HepG2 (cell line): ENCODE measurements at places on chromosomes 1 and 21. TPM values are rescaled to one million over a fixed set of nuclear protein-coding genes. Genes with fewer than 3 reads are reported as not detected.

- no peak for DNase-seq
These were observed 65.4 kb upstream of the LMO4 start for GRCh38 chr1:87263281-87263680.

- no peak for DNase-seq
These were observed 411.8 kb downstream of the KCNT2 start for GRCh38 chr1:196196486-196196885.

DNA sequence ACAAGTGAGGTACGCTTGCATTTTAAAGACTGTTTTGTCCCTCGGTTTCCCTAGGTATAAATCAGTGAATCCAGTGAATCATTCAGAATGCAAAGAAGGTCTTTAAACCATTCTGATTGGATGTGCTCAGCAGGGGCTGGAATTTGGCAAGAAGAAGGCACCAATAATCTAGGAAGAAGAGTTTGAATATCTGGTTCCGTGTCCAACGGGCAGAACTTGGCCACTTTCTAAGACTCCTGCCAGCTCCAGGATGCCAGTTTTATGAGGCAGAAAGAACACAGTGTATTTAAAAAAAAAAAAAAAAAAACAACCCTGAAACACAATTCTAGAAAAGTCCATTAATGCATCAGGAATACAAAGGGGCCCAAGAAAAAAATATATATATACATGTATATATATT is 3.0 kb upstream of the TENT5C start:
- DNase-seq = no peak

GRCh38 chr1:39643705-39644104 is 4.3 kb upstream of the HEYL start:
- no peak for DNase-seq

GRCh38 chr1:7046891-7047290 is 261.6 kb downstream of the CAMTA1 start:
- no peak for DNase-seq

DNA sequence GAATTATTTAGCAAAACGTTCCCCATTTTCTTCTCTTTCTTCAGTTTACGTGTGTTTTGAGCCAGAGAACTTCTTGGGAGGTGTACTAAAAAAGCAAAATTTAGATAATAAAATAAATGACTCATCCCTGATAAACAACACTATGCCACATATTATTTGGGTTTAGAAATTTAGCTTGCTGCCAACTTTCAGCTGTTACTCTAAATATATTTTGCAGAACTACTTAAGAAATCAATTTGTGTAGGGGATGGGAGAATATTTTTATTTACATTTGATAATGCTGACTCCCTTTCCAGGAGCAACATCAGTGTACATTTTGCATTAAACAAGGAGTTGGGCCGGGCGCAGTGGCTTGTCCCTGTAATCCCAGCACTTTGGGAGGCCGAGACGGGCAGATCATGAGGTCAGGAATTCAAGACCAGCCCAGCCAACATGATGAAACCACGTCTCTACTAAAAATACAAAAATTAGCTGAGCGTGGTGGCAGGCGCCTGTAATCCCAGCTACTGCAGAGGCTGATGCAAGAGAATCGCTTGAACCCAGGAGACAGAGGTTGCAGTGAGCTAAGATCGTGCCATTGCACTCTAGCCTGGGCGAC is 151.4 kb upstream of the ZRANB2 start:
- DNase-seq = no peak

GRCh38 chr1:237921306-237921705 is 30.6 kb upstream of the ZP4 start:
- no peak for DNase-seq

GRCh38 chr1:6378096-6378746 is 15.3 kb downstream of the ACOT7 start:
- no peak for DNase-seq

Gene LCE1D
- polyA plus RNA-seq = not detected in 2 replicates

GRCh38 chr1:10057796-10058195 is 25.0 kb downstream of the UBE4B start:
- DNase-seq = no peak

DNA sequence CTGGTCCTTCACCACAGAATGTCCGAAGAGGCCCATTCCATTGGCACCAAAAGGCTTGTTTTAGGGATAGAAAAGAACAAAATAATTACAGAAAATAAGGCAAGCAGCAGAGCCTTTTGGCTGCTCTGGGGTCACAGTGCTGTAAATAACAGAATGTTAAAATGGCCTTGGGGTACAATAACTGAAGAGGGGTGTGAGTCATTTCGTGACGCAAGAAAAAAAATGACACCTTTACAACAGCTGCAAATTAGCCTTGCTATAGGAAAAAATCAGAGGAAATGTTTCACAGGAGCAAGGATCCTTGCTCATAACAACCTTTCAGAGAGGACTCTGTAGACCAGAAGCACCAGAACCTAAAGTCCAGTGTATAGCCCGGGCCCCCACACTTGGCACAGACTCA is 483.4 kb downstream of the OMA1 start:
- DNase-seq = no peak

Gene S1PR1
- not detected in 2 replicates for polyA plus RNA-seq

Gene TMEM82
- polyA plus RNA-seq = 0.24 and 0.40 TPM in 2 replicates

DNA sequence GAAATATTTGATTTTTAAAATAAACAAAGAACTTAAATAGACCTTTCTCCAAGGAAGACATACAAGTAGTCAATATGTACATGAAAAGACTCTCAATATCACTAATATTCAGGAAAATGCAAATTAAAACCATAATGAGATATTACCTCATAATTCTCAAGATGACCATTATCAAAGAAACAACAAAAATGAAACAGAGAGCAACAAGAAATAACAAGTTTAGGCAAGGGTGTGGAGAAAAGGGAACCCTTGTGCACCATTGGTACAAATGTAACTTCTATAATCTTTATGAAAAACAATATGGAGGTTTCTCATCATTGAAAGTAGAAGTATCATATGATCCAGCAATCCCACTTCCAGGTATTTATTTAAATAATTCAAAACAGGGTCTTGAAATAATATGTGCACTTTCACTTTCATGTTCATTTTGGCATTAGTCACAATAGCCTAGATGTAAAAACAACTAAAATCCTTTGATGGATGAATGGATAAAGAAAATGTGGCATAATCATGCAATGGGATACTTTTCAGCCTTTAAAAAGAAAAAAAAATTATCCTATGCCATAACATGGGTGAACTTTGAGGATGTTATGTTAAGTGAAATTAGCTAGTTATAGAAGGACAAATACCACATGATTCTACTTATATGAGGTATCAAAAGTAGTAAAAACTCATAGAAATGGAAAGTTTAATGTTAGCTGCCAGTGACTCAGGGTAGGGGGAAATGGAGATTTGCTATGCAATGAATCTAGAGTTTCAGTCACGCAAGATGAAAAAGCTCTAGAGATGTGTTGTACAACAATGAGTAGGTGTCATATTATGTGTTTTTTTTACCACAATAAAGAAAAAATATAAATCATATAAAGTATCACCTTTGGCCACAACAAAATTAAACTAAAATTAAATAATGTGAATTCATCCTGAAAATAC is 114.5 kb upstream of the LYPLAL1 start:
- DNase-seq = no peak

- no peak for DNase-seq
These were observed 79.8 kb downstream of the EPHB2 start for GRCh38 chr1:22790232-22791008.

Gene LMX1A
- not detected in 2 replicates for polyA plus RNA-seq

DNA sequence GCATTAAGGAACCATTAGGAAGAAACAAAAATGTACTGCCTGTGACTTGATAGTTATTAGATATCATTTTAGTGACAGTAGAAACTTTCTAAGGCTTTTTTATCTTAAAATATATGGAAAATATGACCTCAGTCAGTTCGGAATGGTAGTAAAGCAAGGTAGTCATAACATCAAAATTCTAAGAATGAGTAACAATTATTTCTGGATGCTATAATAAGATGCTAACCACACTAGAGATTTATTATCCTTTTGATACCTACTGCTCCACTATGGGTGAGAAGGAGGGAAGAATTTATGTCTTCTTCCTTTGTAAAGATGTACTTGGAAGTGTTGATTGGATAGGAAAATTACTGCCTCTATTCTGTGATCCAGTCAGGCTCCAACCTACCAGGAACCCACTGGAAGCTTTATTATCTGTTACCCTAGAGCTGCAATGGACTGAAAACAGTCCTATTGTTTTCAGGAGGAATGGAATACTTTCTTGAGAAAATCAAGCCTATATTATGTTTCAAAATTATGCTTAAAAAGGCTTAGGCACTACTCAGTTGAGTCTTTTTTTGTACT is 8.8 kb downstream of the FMN2 start:
- DNase-seq = no peak

DNA sequence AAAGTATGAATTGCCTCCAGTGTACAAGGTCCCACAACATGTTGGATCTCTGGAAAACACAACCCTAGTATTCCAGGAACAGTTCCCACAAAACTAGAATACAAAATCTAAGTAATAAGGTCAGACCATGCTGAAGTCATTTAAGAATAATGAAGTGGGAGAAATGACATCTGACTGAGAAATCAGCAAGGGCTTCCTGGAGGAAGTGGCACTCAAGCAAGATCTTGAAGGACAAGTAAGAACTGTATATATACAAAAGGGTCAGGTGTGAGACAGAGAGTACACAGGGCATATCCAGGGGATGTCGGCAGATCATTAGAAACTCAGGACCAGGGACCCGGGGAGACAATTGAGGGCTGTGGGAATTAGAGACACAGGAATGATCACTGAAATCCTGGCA is 18.7 kb downstream of the MIS18A start:
- no peak for DNase-seq

- no peak for DNase-seq
These were observed 1.8 kb upstream of the ZBTB48 start for GRCh38 chr1:6577831-6578525.

Gene ALX3
- polyA plus RNA-seq = not detected in 2 replicates

GRCh38 chr1:89063094-89063493 is 1.9 kb downstream of the GBP1 start:
- DNase-seq = no peak

DNA sequence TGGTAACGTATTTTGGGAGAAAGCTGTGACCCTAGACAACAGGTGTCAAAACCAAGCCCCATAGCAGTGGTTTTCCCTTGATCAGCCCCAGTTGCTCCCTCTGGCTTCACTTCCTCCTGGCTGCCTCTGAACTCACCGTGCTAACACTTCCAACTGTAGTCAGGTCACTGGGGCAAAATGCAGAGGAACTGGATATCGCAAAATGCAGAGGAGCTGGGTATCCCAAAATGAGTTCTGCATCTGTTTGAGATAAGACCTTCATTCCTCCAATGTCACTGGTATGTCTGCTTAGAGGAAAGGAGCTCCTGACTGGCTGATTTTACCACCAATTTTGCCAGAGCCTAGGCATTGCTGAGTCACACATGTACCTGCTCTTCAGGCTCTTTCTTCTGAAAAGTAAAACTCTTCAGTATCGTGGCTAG is 19.6 kb upstream of the TACSTD2 start:
- no peak for DNase-seq

DNA sequence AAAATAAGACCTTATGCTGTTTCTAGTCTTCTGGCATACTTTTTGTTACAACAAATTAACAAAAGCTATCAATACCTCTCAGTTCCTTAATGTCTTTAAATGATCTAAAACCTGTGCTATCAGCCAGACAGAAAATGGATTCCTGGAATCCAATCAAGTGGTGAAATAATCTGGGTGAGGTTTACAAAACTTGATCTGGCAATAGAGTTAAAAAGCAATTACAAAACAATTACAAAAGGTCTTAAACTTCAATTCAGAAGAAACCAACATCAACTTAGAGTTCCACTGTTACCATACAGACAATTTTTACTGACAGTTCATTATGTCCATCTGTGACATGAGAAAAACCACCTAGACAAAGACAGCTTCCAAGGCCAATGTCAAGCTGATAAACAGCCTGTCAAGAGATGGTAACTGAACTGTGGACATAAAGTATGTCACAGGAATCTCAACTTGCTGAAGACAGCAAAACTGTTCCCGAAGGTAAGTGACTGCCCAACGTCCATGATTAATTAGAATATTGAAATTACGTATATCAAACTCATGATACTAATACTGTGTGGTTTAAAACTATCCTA is 17.4 kb downstream of the ZZZ3 start:
- no peak for DNase-seq

GRCh38 chr1:43435146-43436145 is 18.3 kb downstream of the HYI start:
- DNase-seq = no peak

DNA sequence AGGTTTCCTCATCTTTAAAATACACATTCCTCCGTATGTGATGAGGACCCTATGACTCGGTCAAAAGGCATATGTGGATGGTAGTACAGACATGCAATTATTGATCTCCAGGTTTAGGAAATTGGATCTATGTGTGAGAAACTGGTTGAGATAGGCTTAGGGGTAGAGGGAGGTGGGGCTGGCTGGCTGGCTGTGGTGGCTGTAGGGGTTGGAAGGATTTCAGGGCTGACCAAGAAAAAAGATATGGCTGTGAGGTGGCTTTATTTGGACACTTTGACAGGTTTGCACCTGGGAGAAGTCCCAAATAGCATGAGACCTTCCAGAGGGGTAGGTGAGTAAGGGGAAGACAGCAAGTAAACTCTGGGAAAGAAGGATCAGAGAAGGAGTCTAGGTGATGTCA is 39.6 kb upstream of the ADAM30 start:
- no peak for DNase-seq

GRCh38 chr1:230149751-230150584 is 82.9 kb downstream of the GALNT2 start:
- DNase-seq = no peak

DNA sequence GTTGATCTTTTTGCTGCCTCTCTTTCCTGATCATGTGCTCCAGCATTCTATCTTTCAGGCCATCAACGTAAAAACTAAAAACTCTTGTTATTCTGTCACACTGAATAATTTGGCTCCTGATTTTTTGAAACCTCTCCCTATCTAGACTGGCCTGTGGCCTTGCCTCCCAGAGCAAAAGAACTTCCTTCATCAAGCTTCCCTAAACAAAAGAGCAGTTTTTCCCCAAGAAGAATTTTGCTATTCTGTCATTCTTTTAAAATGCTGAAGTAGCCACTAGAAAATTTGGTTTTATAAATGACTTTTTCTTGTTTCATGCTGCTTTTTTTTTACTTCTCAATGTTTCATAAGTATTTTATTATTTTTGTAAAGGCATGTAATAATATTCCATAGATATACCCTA is 37.1 kb upstream of the CR2 start:
- DNase-seq = no peak

DNA sequence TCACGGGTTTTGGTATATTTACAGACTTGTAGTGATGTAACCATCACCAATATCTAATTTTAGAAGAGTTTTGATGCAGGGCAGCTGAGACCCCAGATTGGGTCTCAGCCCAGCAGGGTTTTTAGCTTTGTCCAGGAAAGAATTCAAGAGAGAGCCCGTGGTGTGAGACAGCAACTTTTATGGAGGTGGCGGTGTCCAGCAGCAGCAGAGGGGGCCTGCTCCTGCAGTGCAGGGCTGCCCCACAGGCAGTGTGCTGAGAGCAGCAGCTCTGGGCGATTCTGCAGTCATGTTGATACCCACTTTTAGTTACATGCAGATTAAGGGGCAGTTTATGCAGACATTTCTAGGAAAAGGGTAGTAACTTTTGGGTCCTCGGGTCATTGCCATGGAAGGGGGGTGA is 1.8 kb upstream of the EPHX1 start:
- DNase-seq = no peak

Gene CYYR1
- polyA plus RNA-seq = not detected in 2 replicates

GRCh38 chr1:18211764-18212163 is 104.2 kb downstream of the IGSF21 start:
- no peak for DNase-seq
